ENCODE measurements at places on chromosomes 2 and 18.

DNA sequence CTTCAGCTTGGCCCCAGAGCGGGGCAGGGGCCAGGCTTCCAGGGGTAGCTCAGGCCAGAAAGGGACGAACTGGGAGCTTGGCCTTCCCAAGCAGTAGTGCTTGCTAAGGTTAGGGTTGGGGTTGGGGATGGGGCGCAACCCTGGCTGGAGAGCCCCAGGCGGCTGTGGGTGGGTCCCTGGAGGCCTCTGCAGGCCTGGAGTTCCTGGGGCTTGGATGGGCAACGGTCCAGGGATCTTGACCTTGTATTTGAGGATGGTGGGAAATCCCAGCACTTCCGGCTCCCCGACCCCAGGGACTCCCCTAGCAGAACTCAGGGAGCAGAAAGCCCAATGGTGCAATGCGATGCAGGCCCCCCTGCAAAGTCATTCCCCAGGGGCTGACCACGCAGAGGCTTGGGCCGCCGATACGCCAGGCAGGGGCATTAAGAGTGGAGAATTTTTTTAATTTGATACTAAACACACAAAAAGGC is 12.6 kb upstream of the MLPH start:
- no peak for DNase-seq

GRCh38 chr18:39863916-39864315 is 2091.1 kb upstream of the PIK3C3 start:
- DNase-seq, result no peak

DNA sequence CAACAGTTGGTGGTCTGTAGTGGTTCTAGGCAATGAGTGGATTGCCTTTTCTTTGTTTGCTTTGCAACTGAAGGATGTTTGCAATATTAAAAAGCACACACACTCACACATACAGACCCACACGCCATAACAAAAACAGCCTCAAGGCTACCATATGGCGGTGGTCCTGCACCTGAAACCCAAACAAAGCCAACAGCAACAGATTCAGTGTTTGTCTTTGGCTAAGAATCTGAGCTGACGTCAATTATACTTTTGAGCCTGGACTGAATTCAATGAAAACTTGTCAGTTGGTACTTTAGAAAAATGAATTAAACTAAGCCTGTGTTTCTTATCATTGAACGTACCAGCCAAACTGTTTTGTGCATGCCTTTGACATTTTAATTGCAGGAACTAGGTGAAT is 65.0 kb upstream of the NYAP2 start:
- DNase-seq, result no peak

GRCh38 chr2:43220229-43220751 is 6.1 kb downstream of the ZFP36L2 start:
- DNase-seq, result no peak

GRCh38 chr2:54081574-54081973 is 33.8 kb upstream of the ACYP2 start:
- DNase-seq, result no peak

DNA sequence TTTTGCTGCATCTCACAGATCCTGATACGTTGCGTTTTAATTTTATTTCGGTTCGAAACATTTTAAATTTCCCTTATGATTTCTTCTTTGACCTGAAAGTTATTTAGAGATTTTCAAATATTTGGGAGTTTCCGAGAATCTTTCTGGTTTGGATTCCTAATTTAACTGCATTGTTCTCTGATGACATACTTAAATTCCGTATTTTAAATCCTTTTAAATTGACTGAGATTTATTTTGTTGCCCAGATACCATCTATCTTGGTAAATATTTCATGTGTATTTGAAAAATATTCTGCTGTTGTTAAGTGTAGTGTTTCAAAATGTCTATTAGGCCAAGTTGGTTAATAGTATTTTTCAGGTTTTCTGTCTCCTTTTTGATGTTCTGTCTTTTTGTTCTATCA is 37.7 kb downstream of the MROH2A start:
- DNase-seq, result no peak

DNA sequence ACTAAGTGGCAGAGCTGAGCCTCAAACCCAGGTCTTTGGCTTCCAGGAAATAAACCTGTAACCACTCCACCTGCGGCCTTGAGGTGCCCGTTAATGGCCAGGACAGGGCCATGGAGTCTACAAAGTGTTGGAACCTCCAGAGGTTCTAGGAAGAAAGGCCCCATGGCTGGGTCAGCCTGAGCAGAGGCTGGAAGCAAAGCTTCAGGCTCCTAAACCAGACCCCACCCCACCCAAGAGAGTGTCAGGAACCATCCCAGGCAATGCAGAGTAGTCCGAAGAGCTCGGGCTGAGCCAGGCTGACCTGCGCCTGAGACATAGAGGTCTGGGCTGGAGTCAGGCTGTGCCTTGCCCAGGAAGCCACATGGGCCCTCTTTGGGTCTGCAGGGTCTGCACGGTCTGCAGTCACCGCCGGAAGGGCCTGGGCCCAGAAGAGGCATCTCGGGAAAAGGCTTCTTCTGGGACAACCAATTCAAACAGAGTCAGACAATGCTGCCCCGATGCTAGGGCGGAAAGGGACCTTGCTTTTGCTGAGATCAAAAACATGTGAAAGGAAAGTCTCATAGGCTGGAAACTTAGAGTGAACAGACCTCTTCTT is 6.4 kb downstream of the CIB4 start:
- DNase-seq, result no peak

GRCh38 chr18:56158676-56159075 is 479.7 kb downstream of the TXNL1 start:
- no peak for DNase-seq

- no peak for DNase-seq
Measured at GRCh38 chr2:120299561-120299960, 46.4 kb upstream of the INHBB start.

DNA sequence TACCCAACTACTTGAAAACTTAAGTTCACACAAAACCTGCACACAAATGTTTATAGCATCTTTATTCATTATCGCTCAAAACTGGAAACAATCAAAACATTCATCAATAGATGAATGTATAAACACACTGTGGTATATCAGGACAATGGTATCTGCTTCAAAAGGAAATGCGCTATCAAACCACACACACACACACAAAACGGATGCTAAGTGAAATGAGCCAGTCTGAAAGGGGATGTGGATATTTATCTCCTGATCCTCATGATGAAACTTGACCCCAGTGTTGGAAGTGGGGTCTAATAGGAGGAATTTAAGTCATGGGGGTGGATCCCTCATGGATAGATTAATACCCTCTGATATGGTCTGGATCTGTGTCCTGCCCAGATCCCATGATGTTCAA is 22.0 kb downstream of the PDCL3 start:
- DNase-seq, result no peak

DNA sequence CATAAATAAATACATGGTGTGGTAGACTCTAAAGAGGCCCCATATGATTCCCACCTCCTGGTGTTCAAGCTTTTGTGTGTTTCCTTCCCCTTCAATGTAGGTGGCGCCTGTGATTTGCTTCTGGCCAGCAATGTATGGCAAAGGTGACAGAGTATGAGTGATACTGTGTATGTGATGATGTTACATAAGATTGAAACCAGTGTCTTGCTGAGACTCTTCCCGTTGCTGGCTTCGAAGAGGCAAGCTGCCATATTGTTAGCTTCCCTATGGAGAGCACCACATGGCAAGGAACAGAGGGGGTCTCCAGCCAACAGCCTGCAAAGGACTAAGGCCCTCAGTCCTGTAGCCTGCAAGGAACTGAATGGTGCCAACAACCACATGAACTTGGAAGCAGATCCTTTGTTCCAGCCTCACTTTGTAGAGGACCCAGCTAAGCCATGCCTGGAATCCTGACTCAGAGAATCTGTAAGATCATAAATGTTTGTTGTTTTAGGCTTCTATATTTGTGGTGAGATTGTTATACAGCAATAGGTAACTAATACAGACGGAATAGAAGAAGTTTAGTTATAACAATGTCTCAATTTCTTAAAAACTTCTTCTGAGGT is 1.7 kb upstream of the SMAD4 start:
- no peak for DNase-seq

GRCh38 chr2:151520976-151521375 is 111.3 kb downstream of the RIF1 start:
- DNase-seq, result no peak

Measured in neural progenitor cell (in vitro differentiated cells).